Activated CD4-positive, alpha-beta T cell treated with anti-CD3 and anti-CD28 coated beads, Interleukin-2, amount 10 ng/mL, durations not matched to agents 24 days and 14 days (primary cell): ENCODE measurements at places on chromosomes 6 and 20. TPM values are rescaled to one million over a fixed set of nuclear protein-coding genes. Genes with fewer than 3 reads are reported as not detected.

SLC4A11 gene
- 1.9 and 2.4 TPM in 2 replicates for total RNA-seq

ADTRP gene
- total RNA-seq, result 4.7 and 5.3 TPM in 2 replicates

SYNGAP1 gene
- 41.5 and 44.6 TPM in 2 replicates for total RNA-seq

WFDC10B gene
- total RNA-seq, result not detected in 2 replicates

GRCh38 chr6:88013015-88013414, 34.6 kb upstream of the SPACA1 start:
- DNase-seq, result peak; percentile 71

SLC17A9 gene
- total RNA-seq, result 13.0 and 14.0 TPM in 2 replicates
